ENCODE measurements at places on chromosomes 11 and 22.
A peak's percentile ranks its signal among the peaks of the same experiment; 100 is the strongest.

DNA sequence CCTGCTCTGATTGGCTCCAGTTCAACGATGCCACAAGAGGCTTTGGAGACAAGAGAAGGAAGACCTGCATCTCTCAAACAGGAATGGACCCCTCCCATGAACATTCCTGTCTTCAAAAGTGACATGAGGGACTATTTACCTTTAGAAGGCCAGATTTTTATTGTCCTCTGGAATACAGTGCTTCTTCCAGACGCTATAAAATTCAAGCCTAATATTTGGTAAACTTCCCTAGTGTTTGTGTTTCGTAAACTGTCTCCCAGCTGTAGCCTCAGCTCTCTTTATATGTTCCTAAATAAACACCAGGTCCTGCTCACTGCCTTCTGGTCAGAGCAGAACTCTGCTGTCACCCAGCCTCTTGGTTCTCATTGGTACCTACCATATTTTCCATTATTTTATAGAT is 157.8 kb downstream of the CCDC34 start:
- DNase-seq, result no peak

DNA sequence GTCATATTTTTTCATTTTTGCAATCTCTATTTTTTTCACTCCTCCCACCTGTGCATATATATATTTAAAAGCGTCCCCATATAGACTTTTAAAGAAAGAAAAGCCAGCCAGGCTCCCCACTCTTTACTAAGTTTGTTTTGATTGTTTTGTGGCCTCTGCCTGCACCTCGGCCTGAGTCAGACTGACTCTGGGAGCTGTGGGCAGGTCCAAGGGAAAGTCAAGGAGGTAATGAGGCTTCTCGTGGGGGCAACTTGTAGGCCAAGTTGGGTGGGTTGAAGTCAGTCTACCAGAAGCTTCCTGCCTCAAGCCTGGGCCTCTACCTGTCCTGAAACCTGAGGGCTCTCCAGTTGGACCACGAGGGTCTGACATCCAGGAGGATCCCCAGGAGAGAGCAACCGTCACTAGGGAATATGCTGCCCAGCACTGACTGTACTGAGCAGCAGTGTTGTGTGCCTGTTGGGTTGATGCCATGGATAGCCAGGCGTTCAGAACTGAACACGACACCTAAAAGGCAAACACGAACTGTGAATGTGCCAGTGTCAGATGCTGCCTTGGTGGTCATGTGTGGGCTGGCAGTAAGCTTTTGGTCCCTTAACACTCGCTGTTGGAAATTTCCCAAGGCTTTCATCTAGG is 58.8 kb downstream of the BMAL1 start:
- no peak for DNase-seq

GRCh38 chr11:59195586-59195985 is 17.1 kb downstream of the MPEG1 start:
- DNase-seq, result no peak

DNA sequence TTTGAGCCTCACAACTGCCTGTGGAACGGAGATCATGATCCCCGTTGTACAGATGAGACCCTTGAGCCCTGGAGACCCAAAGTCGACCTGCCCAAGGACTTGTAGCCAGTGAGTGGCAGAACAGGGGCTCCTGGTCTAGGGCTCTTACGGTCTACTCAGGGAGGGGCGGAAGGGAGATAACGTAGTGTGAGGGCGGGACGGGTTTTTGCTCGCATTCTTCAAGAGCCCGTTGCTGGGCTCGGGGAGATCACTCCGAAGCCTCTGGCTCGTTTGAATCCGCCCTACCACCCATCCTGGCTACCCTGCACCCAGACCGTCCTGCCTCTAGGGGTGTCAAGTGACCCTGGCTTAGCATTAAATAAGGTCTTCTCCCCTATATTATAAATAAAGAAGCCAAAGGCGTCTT is 639 bp downstream of the CRY2 start:
- DNase-seq, result no peak

GRCh38 chr11:43366677-43367076 is 8.0 kb downstream of the TTC17 start:
- no peak for DNase-seq

DNA sequence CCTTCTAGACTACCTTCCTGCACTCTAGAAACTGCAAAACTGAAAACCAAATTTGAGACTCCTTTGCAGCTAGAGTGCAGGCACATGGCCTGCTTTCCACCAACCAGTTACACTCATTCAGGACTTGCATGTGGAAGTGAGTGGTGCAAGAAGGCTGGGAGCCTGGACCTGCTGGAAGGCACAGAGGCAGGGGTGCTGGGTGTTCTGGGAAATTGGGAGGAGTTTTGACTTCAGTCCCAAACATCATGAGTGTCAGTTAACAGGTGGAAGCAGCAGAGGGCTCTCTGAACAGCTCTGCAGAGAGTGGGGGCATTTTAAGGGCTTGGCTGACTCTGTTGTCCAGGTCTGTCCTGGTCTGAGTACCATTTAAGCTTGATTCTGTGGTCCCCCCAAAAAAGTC is 49.3 kb upstream of the SYT13 start:
- DNase-seq, result no peak

DNA sequence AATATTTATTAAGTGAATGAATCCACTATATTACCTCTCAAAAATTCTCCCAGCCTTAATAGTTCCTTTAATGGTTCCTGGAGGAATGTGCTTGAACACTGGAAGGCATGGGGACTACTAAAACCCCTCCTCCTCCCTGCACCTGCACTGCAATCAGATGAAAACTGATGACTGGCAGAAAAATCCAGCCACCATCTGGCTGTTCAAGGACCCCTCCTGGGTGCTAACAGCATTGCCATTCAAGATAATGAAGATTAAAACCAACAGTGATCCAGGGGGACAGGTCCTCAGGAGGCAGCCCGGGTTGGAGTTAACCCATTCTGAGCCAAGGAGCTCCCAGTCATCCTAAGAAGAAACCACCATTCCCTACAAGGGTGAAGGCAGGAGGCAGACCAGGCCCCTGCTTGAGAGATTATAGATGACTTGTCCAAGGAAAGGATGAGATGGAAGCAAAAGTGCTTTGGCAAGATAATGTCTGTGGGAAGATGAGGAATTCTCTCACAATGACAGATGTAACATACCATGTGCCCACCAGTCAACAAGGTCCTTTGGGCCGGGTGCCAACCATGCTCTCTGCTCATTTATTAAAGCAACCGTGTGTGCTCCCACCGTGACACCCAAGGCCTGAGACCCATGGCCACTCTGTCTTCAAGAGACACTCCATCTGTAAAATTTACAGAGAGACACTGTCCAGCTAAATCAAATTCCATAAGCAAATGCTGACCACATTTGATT is 90.6 kb downstream of the LARGE1 start:
- no peak for DNase-seq

DNA sequence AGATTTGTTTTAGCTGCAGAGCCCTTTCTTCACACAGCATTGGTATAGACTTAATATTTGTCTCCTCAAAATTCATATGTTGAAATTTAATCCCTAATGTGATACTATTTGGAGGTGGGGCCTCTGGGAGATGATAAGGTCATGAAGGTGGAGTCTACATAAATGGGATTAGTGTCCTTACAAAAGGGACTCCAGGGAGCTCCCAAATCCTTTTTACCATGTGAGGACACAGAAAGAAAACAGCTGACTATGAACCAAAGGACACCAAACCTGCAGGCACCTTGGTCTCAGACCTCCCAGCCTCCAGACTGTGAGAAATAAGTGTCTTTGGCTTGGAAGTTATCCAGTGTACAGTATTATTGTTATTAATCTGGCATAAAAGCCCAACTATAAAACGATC is 10.2 kb downstream of the SLC35F2 start:
- no peak for DNase-seq

DNA sequence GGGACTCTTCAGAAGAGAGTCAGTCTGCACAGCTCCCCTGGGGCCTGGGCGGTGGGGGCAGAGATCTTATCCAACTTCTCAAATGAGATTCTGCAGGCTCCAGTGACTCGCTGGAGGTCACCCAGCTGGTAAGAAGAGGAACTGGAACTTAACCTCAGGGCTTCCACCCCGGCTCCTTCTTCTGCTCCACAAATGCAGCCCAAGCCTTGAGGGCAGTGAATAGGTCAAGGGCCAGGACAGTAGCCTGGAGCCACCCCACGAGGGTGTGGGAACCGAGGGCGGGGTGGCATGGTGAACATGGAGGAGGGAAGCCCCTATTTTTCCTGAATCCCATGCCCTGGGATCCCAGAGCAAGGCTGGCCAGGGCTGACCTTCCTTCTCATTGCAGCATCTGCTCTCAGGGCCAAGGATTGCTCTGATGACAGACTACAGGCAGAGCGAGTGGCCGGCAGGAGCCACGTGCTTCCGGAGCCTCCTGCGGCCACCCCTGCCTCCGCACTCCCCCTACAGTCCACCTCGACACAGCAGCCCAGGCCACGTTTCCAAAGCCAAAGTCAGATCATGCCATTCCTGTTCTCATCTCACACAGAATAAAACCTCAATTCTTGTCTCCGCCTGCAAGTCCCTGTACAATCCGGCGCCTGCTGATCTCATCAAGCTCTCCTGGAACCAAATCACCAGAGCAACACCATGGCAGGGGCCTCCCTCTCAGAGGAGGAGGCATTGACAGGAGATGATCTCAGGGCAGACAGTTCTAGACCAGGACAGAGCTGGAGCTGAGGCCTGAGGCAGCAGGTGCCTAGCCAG is 21.1 kb upstream of the UPK3A start:
- DNase-seq, result peak; percentile 37

DNA sequence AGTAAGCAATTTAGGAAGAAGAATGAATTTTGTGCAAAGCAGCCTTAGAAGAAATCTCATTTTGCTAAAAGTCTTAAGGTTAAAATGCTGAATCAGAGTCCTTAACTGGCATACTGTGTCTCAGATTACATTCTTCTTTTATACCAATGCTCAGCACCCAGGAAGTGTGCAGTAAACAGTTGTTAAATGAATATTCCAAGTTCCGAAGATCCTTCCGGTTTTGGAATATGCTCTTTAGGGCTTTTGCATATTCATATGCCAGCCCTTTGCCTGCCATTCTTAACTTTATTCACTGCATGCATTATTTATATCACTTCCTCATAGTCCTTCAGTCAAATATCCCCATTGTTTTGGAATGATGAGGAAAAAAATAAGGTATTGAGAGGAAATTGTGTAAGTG is 242.0 kb downstream of the DDX10 start:
- peak; percentile 20 for DNase-seq

GRCh38 chr22:30665266-30665665 is 2.4 kb downstream of the DUSP18 start:
- no peak for DNase-seq

GRCh38 chr11:5783255-5783654 is at the start of gene OR52N5:
TSS of gene OR52N5 (minus strand) at chr11:5783355. CDS start at chr11:5778634, 4,721 bp downstream.
- no peak for DNase-seq

GRCh38 chr22:29524442-29525191 is 28.9 kb downstream of the THOC5 start:
- peak; percentile 2 for DNase-seq

- no peak for DNase-seq
These were observed 766.4 kb downstream of the FAM181B start for GRCh38 chr11:81967242-81967641.

- no peak for DNase-seq
These were observed 11.4 kb downstream of the BCL9L start for GRCh38 chr11:118914178-118914918.

DNA sequence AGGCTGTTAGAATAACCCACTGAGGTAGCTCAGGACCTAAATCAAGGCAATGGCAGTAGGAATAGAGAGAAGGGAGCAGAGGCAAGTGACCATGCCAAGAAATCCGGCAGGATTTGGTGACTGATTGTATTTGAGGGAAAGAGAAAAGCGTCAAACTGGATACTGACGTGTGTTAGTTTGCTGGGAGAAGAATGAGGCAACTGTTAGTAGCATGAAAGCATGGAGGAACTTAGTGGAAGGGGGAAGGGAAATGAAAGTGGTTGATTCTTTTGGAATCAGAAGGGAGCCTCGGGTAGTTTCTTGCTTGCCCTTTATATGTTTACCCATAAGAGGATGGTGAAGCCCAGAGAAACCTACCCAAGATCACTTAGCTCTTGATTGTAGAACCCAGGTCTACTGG is 8.3 kb downstream of the PPFIBP2 start:
- DNase-seq, result no peak

GRCh38 chr11:30358536-30358935 is 35.6 kb downstream of the ARL14EP start:
- no peak for DNase-seq

- no peak for DNase-seq
These were observed 517.9 kb downstream of the NTM start for GRCh38 chr11:131888230-131888855.

DNA sequence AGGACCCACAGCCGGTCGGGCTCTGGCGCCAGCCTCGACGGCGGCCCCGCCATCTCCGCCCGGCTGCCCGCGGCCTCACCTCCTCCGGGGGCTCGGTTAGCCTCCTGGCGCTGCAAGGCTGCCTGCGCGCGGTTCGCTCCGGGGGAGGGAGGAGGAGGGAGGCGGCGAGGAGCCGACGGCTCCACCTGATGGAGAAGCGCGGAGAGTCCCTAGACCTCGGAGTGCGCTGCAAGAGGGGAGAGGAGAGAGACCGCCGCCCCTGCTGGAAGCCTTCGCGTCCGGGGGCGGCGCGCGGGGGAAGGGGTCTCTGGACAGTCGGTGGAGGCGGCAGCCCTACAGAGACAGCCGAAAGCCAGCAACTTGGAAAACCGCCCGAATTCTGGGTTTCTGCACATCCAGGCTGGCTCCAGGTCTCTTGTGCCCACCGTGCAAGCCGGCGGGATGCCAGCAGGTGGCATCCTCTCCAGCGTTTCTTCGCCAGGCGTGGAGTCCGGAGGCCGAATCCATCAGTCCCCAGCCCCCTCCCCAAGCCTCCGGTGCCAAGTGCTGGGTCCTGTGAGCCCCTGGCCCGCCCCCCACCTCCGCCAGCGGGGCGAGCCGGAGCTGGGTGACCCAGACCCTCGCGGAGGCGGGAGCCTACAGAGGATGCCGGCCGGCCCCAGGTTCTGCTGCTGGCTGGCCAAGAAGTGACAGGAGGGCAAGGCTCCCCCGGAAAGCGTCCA is 2.9 kb upstream of the KIRREL3 start:
- DNase-seq, result peak; percentile 74

DNA sequence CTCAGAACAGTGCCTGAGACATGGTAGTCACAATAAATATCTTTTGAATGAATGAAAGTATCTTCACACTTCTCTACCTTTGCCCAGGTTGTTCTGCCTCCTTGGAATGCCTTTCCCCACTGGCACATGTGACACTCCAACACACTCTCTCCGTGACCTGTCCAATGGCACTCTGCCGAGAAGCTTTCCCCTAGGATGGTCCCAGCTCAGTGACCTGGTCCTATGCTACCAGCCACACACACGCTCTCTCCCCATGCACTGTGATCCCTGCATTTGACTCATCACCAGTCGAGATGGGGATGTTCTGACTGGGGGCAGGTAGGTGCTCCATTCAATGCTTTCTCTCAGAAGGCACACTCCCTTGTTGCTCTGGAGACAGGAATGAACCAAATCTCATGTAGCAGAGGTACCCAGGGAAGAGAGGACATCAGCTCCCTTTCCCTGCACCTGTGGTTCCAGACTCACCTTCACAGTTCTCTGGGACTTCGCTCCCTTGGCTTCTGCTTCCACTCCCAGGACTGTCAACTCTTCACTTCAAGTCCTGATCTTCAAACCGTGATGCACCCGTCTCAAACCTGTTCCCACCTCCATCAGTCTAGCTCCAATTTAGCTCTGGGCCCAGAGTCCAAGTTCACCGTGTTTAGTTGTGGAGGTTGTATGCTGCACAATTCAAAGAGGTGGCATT is 30.7 kb upstream of the LMO1 start:
- no peak for DNase-seq

Data from NCI-H226 (cell line).